ENCODE measurements at places on chromosomes 7 and 10.

GRCh38 chr10:100750291-100751210 is 5.2 kb downstream of the PAX2 start:
- DNase-seq, result no peak

GRCh38 chr7:25496476-25497368 is 268.4 kb upstream of the NPVF start:
- DNase-seq, result no peak

GRCh38 chr7:70047891-70048448 is 449.7 kb downstream of the AUTS2 start:
- peak; percentile 30 for DNase-seq

- no peak for DNase-seq
Measured at GRCh38 chr7:81140252-81140651, 221.4 kb upstream of the SEMA3C start.

DNA sequence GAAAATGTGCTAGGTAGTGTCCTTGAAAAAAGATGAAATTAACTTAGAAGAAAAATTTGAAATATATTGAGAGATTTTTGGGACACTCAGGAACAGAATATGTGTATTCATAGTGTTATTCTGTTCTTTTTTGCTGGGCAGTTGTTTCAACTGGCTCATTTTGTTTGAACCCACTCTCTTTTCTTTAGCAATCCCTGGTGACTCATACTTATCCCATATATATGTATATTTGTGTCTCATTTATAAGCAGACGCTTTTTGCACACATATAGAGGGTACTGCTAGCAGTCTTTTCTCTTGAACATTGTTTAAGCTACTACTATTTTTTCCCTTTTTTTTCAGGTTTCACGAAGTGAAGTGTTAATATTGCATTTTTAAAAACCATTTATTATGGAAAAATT is 1.9 kb downstream of the EXOC6 start:
- no peak for DNase-seq

- DNase-seq, result peak; percentile 59
Measured at GRCh38 chr7:101519324-101520023, 109.6 kb downstream of the MYL10 start.

- DNase-seq, result no peak
Measured at GRCh38 chr10:20714518-20714917, 182.6 kb downstream of the NEBL start.

GRCh38 chr7:2105917-2106316 is 126.8 kb downstream of the MAD1L1 start:
- no peak for DNase-seq

DNA sequence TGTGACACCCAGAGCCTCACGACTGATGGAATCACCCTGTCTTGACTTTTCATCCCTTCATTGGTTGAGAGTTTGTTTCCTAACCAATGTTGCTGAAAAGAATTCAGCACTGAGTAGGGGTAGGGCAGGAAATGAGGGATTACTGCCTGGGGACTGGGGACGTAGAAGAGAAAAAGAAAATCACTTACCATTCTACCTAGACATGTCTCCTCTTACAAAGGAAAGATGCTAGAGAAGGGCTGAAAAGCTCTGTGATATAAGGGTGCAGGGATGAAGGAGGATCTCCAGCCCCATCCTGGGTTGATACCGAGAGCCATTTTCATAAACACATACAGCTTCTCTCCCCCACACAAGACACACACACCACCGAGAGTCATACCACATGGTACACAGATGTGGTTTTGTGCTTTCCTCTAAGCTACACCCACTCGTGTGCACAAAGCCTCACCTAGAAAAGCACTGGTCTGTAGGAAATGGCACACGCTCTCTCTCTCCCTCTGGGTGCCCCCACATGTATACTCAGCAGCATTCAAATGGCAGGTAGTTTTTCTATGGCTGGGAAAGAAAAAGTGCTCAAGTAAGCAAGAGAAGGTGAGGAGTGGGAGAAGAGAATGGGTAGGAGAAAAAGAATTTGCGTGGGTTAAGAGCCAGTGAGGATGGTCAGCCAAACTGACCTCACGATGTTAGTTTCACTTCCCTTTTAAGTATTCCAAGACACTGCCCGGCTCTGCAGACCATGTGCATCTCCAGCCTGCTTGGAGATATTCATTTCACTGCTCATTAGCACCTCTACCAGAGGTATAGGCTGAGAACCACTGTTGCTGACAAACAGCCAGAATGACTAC is 85.8 kb downstream of the CALD1 start:
- DNase-seq, result peak; percentile 53

GRCh38 chr7:40000734-40001315 is 50.8 kb downstream of the CDK13 start:
- DNase-seq, result no peak

GRCh38 chr7:20316706-20317105 is 14.0 kb upstream of the ITGB8 start:
- DNase-seq, result no peak

- no peak for DNase-seq
Measured at GRCh38 chr10:51903675-51904074, 204.3 kb upstream of the CSTF2T start.

DNA sequence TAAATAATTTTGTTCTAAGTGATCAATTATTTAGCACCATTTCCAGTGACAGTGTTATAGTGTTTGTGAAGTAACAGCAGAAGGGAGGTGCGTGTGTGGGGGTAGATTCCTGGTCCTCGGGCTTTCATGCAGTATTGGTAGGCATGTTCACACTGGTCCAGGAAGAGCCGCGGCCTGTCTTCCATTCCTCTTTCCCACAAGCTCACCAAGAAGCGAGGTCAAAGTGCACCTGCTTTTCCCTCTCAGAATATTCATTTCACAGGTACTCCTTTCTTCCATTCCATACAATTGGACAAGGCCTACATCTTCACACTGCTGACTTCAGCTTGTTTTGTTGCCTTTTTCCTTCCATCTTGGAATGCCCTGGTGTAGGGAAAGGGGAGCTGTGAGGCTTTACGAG is 151.8 kb upstream of the CELF2 start:
- DNase-seq, result no peak

- no peak for DNase-seq
Measured at GRCh38 chr7:142716596-142716995, 32.7 kb upstream of the PRSS1 start.

GRCh38 chr7:85695533-85695932 is 508.7 kb upstream of the SEMA3D start:
- peak; percentile 43 for DNase-seq

DNA sequence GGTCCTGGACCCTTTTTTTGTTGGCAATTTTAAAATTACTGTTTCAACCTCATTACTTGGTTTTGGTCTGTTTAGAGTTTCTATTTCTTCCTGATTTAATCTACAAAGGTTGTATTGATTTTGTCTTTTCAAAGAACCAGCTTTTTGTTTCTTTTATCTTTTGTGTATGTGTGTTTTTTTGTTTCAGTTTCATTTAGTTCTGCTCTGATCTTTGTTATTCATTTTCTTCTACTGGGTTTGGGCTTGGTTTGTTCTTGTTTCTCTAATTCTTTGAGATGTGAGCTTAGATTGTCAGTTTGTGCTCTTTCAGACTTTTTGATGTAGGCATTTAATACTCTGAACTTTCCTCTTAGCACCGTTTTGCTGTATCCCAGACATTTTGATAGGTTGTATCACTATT is 8.5 kb upstream of the MRPS33 start:
- DNase-seq, result no peak

DNA sequence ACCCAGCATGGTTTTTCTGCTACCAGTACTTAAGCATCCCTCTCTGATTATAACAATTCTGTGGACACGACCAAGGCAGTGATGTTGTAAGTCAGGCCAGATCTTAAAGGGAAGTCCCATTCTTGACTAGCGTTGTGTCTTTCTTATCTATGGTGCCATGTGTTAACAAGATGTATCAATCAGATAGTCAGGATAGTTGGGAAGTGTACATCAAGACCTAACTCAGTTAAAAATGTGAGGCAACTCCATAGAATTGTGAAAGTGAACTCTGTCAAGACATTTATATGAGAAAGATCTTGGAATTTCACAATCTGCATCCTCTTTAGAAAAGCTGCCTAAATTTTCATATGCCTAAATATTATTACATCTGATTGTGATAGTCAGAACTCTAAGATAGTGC is 341.7 kb upstream of the SEMA3D start:
- DNase-seq, result peak; percentile 59

DNA sequence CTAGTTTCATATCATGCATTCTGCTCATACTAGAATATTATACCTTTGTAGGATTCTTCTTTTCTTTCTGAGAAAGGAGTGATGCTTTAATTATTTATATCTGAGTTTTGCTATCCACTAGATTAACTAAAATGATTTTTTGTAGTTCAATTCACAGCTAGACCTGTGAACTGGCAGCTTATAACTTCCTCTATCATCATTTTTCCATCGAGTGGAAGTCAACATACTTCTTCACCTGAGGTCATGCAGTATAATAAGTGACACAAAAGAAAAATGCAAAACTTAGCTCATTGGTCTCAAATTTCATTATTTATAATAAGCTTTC is 8.0 kb downstream of the LRRN3 start:
- no peak for DNase-seq

GRCh38 chr10:62618054-62618453 is 186.5 kb upstream of the ADO start:
- no peak for DNase-seq

DNA sequence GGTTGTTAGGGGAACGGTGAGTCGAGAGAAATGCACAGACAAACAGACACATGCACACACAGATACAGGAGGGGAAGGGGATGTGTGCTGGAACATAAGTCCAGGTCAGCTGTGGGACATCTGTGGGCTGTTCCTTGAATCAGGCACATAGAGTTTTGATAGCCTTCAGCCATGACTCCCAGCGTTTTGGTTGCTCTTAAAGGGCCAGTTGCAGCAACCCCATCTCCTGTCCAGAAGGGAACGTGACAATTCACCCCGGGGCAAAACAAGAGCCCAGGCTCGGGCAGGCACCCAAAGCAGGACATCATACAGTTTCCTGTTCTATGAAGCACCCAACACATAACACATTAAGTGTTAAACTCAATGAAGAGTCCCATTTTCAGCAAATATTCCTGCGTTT is 9.6 kb downstream of the INSYN2A start:
- DNase-seq, result no peak

DNA sequence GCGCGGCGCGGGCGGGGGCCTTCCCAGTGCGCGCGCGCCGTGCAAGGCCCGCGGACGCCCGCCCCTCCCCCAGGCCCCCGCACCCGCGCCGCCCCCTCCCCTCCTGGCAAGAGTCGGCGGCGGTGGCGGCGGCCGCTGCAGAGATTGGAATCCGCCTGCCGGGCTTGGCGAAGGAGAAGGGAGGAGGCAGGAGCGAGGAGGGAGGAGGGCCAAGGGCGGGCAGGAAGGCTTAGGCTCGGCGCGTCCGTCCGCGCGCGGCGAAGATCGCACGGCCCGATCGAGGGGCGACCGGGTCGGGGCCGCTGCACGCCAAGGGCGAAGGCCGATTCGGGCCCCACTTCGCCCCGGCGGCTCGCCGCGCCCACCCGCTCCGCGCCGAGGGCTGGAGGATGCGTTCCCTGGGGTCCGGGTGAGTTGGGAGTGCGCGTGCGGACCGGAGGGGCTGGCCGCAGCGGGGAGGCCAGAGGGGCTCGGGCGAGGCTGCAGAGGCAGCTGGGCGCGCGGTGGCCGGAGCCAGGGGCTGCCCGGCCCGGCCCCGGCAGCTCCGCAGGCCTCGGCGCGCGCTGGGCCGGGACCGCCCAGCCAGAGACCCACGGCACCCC is at the start of gene BMPR1A:
Gene BMPR1A, plus strand, starts transcription at position 109 of the 602 bp plus-strand sequence. CDS start 119,400 bp downstream, outside the sequence.
- peak; percentile 85 for DNase-seq

DNA sequence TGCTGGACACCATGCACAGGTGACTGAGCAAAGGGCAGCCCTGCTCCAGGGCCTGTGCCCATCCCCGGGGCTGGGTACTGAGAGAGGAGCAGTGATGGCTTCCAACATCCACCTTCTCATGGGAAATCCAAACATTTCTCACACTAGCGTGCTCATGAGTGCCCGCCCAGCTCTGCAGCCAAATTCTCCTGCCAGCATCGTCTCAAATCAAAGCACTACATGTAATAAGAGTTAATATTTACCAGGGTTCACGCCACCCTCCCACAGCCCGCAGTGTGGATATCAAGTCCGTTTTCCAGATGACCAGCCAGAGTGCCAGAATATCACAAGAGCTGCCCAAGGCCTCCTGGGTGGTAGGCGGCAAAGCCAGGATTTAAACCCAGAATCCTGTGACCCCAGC is 12.1 kb downstream of the IL15RA start:
- DNase-seq, result no peak

GRCh38 chr7:132618956-132619305 is 42.7 kb upstream of the PLXNA4 start:
- peak; percentile 68 for DNase-seq

DNA sequence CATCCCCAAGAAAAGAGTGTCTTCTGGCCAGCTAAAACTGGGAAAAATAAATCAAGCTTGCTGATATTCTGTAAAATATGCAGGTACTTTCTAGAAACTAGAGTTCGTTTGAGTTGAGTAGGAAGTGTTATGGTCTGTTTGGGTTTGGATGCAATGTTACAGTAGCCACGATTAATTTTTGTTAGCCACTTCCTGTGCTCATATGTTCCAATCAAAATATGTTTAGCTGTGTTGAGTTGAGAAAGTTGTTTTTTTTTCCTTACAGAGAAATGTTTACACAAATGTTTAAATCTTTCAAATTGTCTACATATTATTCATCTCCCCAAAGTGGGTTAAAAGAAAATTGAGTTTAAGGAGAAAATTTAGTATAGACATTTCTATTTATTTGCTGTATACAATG is 11.3 kb upstream of the LAMB1 start:
- DNase-seq, result peak; percentile 31

DNA sequence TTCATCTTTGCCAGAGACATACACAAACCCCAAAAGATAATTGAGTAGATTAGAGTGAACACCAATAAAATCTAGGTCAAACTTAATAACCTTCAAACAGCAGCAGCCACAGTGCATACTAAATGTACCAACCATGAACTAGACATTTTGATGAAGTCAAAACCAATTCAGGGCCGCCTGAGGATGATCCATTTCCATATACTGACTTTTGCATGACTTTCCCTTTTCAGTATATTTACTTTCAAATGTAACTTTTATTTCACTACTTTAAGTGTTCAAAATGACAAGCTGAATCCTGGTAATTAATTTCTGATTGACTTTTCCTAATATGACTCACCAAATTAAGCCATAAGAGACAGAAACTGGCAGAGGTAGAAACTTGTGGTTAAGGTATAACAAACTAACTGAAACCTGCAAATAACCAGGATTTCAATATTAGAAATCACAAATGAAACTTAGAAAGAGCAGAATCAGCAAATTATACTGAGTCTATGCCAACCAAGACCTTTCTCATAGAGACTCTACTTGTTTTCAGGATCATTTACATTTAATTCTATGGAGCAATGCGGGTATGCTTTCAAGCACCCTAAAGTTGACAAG is 171.9 kb upstream of the LRRN3 start:
- DNase-seq, result no peak

- peak; percentile 67 for DNase-seq
Measured at GRCh38 chr10:86857128-86857721, 100.2 kb downstream of the MMRN2 start.

DNA sequence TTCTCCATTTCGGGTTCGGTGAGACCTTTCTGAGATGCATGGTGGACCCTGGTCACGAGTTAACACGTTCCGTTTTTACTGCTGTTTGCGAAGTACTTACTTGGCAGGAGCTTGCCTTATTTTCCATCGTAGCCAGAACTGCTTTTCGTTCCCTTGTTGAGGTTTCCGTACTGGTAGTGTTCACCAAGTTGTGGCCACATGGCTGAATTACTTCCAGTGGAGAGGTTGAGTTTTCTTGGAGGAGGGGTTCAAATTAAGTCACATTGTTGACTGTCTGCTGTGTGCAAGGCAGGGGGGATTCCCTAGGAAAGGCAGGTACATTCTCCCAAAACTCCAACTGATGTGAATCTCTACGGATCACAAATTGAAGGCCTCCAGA is 4.0 kb downstream of the MXI1 start:
- DNase-seq, result no peak

- peak; percentile 44 for DNase-seq
Measured at GRCh38 chr10:101062232-101063049, 652 bp downstream of the KAZALD1 start.
